Hippocampal formation (tissue), 2 donors: ENCODE measurements at places on chromosomes 16 and 17.

- DNase-seq = no peak
Observed at GRCh38 chr16:17567455-17567854, 96.7 kb upstream of the XYLT1 start.

DNA sequence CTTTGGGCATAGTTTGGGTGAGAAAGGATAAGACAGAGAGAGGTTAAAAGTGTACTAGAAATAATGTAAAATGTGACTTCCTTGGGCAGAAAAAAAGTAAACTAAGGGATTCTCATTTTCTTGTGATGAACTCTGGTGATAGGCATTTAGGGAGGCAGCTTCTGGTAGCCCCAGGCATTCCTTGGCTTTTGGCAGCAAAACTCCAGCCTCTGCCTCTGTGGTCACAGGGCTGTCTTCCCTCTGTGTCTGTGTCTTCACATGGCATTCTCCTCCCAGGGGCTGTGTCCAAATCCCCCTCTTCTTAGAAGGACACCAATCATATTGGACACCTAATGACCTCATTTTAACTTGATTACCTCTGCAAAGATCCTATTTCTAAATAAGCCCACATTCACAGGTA, 54.7 kb downstream of the HS3ST3B1 start:
- no peak for DNase-seq

DNA sequence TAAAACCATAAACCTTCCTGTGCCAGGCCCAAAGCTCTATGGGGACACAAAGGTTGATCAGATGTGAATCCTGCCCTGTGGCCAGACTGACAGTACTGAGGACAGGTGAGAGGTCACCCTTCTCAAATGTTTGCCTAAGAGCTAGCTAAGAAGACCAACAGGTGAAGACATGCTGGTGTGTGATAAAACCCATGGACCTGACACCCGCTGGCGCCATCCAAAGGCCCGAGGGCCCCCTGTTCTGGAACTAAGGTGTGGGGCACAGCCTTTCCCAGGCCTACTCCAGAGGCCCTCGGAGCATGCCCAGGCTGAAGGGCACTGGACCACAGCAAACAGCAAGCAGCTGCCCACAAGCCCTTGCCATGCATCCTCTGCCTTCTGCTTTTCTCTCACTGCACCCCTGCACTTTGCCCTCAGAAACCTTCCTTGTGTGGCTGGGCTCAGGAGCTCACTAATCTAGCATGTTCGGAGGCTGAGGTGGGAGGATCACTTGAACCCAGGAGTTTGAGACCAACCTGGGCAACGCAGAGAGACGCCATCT, 5.2 kb upstream of the CDK3 start:
- DNase-seq = no peak

DNA sequence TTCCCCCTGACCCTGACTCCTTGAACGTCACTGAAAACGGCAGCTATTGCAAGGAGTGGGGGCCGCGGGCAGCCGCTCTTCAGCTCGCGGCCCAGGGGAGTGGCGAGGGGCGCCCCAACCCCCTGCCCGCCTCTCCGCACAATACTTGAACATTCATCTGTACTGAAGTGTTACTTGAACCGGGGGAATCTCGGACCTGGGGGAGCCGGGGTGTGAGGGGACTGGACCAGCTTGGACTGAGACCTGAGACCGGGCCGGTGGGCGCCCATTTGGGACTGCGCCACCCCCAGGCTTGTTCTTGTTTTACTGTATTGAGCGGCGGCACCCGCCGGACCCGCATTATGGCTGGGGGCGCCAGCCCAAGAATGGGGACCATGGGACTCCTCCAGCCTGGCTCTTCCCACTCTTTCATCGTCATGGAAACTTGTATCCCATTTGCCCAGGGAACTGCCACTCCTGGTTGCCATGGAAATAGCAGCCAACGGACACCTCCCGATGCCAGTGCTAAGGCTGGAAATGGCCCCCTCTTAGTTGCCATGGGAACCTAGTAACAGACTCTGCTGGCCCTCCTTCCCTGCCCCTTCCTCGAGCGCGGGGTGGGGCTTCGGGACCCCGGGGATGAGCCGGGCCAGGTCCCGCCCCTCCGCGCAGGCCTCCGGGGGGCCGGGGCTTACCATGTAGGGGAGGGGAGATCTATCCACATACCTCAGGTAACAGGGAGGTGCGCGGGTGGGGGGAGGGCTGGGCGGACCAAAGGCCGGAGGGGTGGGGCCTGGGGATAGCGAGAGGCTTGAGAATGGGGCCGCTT, 805 bp upstream of the ORAI3 start:
- peak; percentile 95 for DNase-seq

- no peak for DNase-seq
Observed at GRCh38 chr16:11613381-11614303, 26.9 kb upstream of the LITAF start.

GRCh38 chr16:86959091-86959651, 358.0 kb downstream of the C16orf95 start:
- DNase-seq = no peak

DNA sequence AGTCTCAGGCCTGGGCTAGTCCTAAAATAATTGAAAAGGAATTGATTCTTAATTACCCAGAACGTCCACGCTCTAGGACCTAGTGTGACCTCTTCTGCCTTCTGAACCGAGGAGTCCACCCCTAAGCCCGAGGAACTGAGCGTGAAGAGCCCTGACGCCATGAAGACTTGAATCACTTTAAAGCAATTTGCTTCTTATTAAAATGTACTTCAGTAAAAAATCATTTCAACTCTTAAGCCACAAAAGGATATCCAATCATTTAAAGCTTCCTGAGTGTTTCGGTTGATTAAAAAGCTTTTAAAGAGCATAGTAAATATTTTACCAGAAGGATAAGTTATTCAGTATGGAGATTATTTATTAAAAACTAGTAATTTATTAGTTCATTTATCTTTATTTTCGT, 11.6 kb downstream of the HSBP1 start:
- no peak for DNase-seq

DNA sequence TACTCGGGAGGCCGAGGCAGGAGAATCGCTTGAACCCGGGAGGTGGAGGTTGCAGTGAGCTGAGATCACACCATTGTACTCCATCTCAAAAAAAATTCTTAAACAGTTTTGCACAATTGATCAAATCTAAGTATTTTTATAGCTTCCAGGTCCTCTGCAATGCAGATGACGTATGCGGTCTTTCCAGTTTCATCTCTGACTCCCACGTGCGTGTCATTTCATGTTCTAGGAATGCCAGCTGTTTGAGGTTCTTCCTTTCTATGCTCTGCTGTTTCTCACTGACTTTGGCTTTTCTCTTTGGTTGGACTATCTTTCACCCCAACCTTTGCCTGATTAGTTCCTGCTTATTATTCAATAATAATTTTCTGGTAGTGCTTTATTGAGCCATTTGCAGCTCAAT, 16.2 kb downstream of the CHP2 start:
- no peak for DNase-seq

DNA sequence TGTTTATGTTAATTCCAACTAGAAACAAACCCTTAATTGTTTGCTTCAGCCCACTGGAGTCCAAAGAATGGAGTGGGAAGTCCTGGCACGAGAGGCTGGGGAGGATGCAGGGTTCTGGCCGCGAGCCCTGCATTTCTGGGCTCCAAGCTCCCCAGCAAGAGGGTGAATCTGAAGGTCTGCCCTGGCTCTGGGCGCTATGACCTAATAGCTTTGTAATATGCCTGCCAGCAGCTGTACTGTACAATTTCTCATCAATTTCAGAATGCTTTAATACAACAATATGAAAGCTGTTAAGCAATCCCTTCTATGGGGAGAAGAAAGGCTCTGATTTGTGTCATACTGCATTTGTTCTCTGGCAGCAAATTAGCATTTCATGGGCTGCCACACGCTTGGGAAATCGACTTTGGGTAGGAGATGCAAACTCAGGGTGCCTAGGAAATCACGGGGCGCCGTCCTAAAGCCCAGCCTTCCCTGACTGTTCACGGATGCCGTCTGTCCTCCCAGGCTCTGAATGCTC, 43.8 kb downstream of the NDEL1 start:
- peak; percentile 80 for DNase-seq

- DNase-seq = no peak
Observed at GRCh38 chr17:13885953-13886889, 183.1 kb upstream of the COX10 start.

- peak; percentile 77 for DNase-seq
Observed at GRCh38 chr17:43368740-43369506, 29.9 kb upstream of the ARL4D start.

GRCh38 chr17:38460716-38461630, 32.7 kb downstream of the ARHGAP23 start:
- no peak for DNase-seq

- DNase-seq = no peak
Observed at GRCh38 chr16:27222249-27223225, 19.2 kb downstream of the KDM8 start.
